ENCODE measurements at places on chromosomes 13 and 19.

GRCh38 chr13:66644855-66645460 is 585.2 kb downstream of the PCDH9 start:
- DNase-seq, result no peak

GRCh38 chr13:95641291-95642027 is 3.0 kb downstream of the DZIP1 start:
- DNase-seq, result no peak

- no peak for DNase-seq
Observed at GRCh38 chr13:26539738-26540292, 17.7 kb upstream of the WASF3 start.

- DNase-seq, result peak; percentile 89
Observed at GRCh38 chr19:1650650-1651567, 1.5 kb downstream of the TCF3 start.

DNA sequence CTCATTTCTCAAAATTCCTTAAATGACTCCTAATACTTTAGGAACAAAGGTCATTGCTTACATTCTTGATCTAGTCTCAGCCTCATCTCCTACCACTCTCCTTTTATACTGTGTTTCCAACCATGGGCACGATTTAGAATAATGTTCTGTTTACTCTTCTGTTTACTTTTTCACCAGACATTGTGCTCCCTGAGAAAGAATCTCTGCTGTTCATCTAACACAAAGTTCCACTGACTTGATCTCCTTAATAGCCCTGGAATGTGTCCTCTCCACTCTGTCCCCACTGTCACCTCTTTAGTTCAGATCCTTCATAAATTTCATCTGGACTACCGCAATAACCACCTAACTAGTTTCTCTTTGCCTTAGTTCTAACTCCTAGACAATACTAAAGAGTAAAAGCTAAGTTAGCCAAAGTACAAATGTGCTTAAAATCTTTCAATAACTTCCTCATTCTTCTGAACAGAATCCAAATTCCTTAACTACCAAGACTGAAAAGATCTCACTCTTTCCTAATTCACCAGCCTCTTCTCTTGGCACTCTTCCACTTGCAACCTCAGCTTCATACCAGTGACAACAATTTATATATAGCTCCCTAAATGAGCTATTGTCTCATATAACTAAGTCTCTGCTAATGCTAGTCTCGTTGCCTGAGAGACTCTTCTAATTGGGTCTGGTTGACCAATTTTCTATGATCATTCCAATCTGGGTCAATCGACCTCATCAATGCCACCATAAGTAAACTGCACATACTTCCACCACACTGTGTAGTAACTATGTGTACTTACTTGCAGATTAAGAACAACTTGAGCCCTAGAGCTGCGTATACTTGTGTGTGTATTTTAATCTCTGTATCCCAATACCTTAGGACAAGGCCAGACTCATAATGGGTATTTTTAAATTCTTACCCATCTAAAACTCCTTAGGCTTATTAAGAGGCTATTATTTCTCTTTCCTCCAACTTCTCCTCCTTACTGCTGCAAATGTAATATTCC is 179.9 kb downstream of the VWA8 start:
- DNase-seq, result no peak

GRCh38 chr13:32537580-32538142 is 934 bp downstream of the N4BP2L2 start:
- peak; percentile 73 for DNase-seq

- no peak for DNase-seq
Observed at GRCh38 chr19:2096034-2096479, at the start of gene MOB3A. Gene MOB3A (minus strand): TSS chr19:2096326. CDS start chr19:2078560, 17,766 bp downstream.

- no peak for DNase-seq
Observed at GRCh38 chr13:43831088-43831487, 44.3 kb upstream of the ENOX1 start.

- DNase-seq, result no peak
Observed at GRCh38 chr19:41195675-41196497, 2.9 kb downstream of the CYP2S1 start.

GRCh38 chr13:37344056-37344455 is 238.6 kb upstream of the CSNK1A1L start:
- no peak for DNase-seq

- DNase-seq, result no peak
Observed at GRCh38 chr13:112713517-112714253, 23.8 kb downstream of the ATP11A start.

DNA sequence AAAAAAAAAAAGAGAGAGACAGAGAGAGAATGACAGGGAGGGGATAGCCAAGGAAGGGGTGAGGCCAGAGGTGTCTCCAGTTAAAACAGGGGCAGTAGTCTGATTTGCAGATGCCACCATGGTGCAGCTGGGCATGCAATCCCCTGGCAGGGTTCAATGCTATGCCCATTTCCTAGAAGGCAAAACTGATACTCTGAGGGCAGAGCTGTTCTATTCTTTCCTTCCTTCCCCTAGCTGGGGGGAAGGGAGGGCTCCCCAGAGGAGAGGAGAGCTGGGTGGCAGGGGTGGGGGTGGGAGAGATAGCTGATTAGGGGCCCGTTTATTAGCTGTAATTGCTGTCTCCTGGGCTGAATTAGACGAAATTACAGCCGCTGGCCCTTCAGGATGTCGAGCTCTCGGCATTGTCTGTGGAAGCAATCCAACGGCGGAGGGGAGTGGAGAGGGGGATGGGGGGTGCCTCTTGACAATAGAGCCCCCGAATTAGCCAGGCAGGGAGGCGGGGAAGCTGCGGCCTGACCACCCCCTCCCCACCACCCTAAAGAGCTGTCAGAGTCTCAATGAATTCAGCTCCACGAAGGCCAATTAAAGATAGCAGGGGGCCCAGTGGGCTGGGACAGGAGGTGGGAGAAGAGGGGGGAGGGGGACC is 14.4 kb upstream of the DPP9 start:
- DNase-seq, result no peak

- no peak for DNase-seq
Observed at GRCh38 chr13:46756977-46757376, 40.0 kb downstream of the ESD start.

DNA sequence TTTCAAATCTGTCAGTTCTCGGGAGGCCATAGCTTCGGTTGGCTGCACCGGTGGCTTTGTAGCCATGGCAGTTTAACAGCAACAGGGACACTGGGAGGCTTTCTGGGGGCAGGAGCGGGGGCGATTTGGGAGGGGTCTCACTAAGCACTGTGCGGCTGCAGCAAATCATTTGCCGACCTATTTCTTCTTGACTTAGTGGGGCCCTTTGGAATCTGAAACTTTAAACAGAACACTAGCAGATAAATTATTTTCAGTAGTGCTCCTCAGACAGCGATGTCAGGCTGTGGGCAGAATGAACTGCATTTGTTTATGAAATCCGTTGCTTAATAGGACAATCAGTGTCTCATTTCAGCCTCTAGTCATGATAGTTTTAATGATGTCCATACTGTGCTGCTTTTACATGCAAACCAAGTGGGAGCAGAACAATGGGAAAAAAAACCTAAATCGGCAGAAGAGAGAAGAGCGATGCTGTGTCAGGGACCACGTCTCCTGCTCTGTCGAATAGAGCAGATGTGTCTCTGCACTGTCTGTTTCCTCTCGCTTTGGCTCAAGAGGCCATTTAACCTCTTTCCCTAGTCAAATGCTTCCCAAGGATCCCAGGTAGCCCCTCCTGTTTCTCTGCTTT is 211.9 kb downstream of the OLFM4 start:
- DNase-seq, result no peak

GRCh38 chr13:77185721-77186120 is 141.2 kb downstream of the MYCBP2 start:
- DNase-seq, result no peak

DNA sequence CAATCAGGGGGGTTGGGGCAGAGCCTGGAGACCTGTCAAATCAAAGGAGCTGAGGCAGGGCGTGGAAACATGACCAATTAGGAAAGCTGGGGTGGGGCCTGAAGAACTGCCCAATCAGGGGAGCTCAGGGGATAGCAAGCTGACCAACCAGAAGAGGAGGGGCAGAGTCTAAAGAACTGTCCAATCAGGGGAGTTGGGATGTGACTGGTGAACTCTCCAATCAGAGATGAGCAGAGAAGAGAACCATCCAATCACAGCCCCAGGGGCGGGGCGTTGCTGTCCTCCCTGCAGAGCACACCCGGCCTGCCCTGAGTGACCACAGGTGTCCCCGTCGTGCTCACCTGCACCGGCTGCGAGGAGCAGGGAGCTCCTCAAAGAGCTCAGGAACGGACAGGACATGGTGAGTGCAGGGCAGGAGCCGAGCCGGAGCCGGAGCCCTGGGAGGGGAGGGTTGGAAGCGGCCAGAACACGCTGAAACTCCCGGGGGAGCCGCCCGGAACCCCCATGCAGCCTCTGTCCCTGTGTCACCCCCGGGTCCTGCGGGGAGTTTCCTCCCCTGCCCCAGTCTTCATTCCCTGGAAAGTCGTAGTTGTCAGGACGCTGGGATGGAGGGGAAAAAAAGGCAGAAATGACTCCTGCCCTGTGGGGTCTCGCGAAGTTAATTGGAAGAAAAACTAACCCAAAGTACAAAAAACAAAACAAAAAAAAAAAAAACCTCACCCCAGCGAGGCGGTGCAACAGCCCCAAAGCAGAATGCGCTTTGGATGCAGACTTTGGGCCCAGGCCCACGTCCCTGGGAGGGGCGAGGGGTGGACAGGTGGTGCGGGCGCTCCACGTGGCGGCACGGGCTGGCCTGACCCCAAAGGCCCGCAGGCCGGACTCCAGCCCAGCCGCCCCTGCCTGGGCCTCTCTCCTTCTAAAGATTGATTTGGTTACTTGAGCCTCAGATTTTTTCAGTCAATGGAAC is at the start of gene ZNF556:
Gene ZNF556, plus strand, starts transcription at position 311 of the 967 bp plus-strand sequence. Its CDS starts 87 bp downstream, at position 398.
- no peak for DNase-seq

GRCh38 chr19:7930765-7931164 is 4.8 kb upstream of the CTXN1 start:
- DNase-seq, result no peak

GRCh38 chr13:65339241-65339640 is 1890.9 kb downstream of the PCDH9 start:
- DNase-seq, result no peak

DNA sequence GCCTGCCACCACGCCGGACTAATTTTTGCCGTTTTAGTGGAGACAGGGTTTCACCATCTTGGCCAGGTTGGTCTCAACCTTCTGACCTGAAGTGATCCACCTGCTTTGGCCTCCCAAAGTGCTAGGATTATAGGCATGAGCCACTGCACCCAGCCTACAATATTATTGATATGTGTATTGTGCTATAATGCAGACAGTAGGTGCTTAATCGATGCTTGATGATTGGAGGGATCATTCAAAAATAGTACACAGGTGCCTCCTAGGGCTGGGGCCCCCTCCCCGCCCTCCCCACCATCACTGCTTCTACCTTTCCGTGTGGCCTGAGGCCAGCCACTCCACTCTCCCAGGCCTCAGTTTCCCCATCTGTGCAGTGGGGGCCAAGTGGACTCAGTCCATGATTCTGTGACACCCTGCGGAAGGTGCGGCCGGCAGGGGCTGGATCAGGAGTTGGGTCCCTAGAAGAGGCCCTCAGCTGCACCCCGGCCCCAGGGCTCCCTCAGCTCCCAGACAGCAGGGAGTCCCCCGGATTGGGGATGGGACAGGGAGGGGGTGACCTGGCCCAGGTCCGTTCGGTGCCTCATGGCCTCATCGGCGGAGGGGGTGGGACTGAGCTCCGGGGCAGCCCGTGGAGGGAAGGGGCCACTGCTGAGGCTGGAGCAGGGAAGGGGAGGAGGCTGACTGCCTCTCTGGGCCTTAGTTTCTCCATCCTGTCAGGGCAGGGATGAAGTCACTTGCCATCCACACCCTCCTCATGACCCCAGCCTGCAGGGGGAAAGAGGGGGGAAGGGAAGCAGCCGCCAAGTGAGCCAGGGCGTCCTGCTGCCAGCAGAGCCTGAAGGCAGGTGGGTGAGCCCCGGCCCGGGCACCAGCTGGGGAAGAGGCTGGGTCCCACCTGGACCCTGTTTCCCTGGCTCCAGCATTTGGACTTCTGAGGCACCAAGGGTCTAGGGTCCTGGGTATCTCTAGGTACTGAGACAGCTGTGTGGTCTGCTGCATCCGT is 1.2 kb downstream of the ADAMTSL5 start:
- no peak for DNase-seq

DNA sequence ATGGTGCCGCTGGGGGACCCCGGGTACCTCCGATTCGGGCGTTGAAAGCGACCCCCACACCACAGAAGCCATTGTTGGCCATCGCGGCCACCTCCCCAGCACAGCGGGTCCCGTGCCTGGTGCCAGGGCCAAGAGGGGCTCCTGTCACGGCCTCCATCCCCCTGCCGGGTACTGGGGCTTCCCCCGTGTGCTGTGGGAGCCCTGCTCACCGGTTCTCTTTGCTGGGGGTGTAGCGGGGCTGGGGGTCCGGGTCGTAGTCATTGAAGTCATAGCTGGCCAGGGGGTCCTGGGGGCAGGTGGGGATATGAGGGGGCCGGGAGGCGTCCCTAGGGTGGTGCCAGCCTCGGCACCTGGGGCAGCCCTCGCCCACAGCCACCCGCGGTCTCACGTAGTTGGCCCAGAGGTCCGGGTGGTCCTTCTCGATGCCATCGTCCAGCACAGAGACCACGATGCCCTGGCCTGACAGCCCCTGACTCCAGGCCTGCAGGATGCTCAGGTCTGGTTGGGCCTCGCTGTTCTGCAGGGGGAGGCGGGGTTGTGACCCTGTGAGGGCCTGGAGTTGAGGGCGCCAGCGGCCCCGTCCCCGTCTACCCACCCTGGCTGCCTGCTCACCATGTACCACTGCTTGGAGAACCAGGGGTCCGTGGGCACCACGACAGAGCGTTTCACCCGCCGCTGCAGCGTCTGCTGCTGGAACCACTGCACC is 2.4 kb downstream of the PCSK4 start:
- DNase-seq, result no peak

GRCh38 chr19:40726279-40726678 is 9.4 kb downstream of the ITPKC start:
- DNase-seq, result no peak

GRCh38 chr19:11337080-11337479 is 2.4 kb downstream of the RAB3D start:
- DNase-seq, result no peak

DNA sequence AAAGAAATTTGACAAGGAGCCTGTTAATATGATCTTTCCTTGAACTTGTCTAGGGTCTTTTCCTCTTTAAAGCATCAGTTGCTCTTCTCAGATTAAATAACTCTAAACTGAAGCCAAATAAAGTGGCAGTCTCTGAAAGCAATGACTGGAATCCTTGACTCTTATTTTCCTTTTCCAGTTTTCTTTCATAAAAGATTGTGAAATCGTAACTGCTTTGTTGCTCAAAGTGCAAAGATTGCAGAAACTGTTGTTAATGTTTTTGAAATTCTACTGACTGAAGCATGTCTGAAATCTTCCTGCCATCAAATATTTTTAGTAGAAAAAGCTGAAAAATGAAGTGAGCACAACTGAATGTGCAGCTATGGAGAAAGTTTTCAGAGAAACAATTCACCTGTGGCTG is 1.9 kb downstream of the NHLRC3 start:
- no peak for DNase-seq

GRCh38 chr19:42247640-42248199 is 5.3 kb upstream of the GSK3A start:
- no peak for DNase-seq
